ENCODE measurements at places on chromosomes 3 and 15.

DNA sequence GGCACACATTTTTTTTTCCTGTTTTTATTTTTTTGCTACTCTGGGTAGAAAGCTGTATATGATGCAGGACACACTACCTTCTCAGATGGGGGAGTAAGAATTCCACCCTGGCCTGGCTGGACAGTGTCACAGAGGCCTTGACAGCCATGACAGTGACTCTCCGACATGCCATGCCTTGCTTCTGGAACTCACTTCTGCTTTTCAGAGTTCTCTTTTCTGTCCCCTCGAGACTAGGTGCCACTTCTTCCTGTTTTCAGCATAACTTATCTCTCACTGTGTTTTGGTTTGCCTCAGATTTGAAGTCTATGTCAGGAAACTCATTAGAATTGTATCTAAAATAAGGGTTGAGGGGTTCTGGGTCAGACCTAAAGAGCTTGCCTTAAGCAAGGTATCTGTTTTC, 69.1 kb upstream of the SEC13 start:
- no peak for DNase-seq

- no peak for DNase-seq
These were observed 144.0 kb downstream of the AQP9 start for GRCh38 chr15:58282060-58282708.

GRCh38 chr3:38655708-38656300, 6.3 kb upstream of the SCN5A start:
- no peak for DNase-seq

DNA sequence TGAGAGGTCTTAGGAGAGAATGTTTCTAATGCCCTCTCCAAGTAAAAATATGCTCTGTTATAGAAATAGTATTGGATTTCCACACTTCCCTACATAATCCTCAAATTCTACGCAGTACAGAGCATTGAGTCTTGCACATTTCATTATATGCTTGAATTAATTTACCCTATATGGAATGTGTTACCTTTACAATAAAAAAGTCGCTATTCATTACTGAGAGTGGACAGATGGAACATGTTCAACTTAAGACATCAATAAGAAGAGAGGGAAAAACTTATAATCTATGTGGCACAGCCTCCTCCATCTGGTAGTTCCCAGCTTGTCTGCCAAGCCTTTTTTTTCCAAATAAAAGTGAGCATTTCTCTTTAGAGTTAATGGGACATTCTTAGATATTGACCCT, 417.9 kb downstream of the MECOM start:
- DNase-seq = no peak

DNA sequence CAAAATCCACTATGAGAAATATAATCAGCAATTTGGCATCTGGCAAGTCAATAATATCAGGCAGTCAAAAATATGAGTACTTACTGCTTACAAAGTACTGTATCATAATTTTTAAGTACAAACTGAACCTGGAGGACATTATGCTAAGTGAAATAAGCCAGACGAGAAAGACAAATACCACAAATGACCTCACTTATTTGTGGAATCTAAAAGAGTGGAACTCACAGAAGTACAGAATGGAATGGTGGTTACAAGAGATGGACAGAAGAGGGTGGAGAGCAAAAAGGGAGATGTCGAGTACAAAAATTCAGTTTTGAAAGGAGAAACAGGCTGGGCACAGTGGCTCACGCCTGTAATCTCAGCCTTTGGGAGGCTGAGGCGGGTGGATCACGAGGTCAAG, 12.4 kb downstream of the PCYT1A start:
- DNase-seq = no peak

GRCh38 chr15:58447271-58448010, 15.7 kb downstream of the LIPC start:
- no peak for DNase-seq

GRCh38 chr3:55434789-55435188, 52.3 kb downstream of the WNT5A start:
- no peak for DNase-seq

- no peak for DNase-seq
These were observed 28.3 kb upstream of the PFN2 start for GRCh38 chr3:149998946-149999345.

GRCh38 chr3:42713747-42714146, 11.1 kb upstream of the HHATL start:
- peak; percentile 1 for DNase-seq

DNA sequence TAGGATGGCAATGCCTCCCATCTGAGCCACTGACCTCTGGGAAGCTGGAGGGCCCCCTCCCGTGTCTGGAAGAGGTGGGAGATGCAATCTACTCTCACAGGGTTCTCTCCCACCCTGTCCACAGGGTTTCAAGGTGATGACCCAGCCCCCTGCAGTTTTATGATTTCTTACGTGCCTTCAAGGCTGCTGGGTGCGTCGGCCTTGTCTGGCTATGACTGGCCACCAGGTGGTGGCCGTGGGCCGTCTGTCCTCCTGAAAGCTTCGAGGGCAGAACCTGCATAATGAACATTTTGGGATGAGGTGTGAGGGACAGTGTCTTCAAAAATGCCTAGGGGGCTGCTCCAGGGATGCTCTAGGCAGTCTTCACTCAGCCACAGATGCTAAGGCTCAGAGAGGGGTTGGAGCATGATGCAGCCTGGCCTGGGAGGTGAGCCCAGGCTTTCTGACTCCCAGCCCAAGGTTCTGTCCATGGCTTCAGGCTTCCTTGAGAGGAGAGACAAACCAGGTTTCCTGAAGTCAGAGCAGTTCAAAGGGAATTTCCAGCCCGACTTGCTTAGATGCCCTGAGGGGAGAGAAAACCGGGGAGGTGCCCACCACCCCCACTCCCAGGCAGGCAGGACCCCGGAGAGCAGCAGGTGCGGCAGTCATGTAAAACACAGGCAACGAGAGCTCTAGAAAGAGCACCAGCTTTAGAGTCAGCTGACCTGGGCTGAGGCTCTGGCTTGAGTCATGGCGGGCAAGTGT, 18.7 kb downstream of the ISG20 start:
- peak; percentile 33 for DNase-seq

GRCh38 chr3:140942221-140943104, 827 bp downstream of the SLC25A36 start:
- DNase-seq = peak; percentile 57

DNA sequence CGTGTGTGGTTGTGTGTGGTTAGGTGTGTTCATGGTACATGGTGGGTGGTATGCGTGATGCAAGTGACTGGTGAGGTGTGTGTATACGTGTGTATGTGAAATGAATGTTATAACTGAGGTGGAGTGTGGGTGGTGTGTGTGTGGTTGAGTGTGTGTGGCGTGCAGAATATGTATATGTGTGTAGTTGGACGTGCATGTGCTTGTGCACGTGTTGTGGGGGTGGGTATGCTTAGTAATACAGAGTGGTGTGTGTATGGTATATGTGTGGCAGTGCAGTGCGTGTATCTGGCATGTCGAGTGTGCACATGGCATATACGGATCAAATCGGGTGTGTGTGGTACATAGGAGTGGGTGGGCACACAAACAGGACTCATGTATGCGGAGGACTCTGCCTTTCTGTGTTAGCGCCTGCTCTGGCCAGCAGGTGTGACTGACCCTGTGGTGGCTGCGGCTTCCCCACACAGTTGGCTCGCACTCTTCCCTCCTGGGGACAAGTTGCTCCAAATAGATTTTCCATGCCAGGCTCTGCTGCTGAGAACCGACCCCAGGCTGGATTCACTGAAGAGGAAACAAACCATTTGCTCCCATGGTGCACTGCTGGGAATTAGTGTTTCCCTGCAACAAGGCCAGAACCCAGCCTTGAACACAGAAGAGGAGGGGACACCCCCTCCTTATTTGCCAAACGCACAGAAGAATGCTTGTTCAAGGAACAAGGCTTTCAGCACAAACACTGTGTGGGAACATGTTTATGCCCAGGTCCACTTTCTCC, 1.2 kb upstream of the C3orf70 start:
- no peak for DNase-seq

DNA sequence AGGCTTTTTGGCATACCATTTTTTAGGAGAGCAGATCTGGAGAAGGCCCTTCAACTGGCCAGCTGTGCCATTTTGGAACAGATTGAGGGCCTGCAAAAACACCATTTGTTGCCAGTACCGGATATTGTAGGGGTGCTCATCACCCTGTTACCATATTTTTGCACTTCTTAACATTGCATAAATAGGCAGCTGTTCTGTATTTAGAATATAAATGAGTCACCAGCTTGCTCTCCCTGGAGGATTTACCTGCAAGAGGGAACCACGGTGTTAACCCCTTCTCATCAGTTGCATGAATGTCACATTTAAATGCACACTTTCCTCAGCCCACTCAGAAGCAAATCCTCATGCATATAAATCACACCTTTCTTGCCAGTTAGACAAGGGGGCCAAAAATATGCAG, 435.6 kb downstream of the ROBO2 start:
- no peak for DNase-seq

DNA sequence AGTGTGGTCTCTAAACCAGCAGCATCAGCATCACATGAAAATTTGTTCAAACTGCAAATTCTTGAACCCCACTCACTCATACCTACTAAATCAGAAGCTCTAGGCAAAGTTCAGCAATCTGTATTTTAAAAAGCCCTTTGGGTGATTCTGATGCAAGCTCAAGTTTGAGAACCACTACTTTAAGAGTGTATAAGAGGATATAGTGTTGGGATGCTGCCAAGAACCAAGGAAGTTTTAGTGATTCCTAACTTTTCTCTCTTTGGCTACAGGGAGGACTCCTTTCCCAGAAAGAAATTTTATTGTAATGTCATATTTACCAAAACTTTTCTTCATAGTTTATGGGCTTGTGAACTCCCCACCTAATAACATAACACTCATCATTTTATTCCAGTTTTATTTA, 422.2 kb downstream of the TBC1D5 start:
- no peak for DNase-seq

- DNase-seq = no peak
These were observed 70.3 kb downstream of the ARHGEF26 start for GRCh38 chr3:154191520-154191919.

DNA sequence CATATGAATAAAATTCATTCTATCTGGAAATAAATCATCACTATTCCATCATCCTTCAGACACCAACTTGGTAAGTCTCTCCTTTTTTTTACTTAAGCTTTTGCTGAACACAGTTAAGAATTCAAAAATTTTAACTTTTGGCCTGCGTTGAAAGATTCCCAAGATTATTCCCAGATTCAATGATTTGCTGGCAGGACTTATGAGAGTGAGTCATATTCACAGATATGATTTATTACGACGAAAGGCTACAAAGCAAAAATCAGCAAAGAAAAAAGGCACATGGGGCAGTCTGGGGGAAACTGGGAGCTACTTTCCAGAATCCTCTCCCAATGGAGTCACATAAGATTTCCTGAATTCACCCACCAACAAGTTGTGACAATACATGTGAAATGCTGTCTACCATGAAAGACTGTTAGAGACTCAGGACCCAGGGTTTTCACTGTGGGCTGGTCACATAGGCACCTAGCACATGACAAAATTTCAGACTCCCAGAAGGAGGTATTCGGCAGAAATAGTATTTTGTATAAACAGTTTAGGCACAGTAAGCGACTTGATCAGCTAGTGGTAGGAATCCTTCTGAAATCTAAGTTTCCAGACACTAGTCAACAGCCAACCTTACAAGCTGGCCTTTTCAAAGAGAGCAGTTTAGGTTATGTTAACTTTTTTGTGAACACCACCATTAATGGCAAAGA, 82.1 kb downstream of the DLG1 start:
- DNase-seq = no peak

DNA sequence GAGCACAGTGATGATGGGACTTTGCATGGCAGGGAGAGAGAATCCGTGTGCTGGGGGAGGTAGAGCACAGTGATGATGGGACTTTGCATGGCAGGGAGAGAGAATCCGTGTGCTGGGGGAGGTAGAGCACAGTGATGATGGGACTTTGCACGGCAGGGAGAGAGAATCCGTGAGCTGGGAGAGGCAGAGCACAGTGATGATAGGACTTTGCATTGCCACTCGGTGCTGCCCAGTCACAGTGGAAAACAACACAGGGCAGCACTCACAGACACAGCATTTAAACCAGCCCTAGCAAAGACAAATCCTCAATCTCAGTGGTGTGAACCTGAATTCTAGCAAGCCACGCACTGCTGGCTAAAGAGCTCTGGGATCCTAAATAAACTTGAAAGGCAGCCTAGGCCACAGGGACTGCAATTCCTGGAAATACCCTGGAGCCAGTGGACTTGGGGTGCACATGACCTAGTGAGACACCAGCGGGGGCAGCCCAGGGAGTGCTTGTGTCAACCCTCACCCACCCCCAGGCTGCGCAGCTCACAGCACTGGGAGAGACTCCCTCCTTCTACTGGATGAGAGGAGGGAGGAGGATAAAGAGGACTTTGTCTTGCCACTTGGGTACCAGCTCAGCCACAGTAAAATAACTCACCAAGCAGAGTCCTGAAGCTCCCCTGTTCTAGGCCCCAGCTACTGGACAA, 23.4 kb upstream of the TNK2 start:
- DNase-seq = no peak

DNA sequence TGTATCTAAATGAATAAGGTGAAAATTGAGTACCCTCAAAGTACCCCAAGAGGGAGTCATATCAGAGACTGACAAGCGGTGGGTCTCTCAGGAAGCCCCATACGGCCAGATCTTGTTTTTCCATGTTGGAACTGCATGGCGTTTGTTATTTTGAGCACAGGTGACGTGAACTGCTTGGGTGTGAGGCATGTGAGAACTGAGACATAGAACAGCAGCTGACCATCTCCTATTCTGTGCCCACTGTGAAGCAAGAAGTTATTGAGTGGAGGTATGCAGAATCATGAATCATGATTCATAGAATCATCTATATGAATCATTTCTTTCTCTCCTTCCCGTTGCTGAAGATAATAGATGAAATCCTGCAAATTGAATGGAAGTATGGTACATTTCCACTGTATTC, 4.6 kb downstream of the VPS8 start:
- no peak for DNase-seq

DNA sequence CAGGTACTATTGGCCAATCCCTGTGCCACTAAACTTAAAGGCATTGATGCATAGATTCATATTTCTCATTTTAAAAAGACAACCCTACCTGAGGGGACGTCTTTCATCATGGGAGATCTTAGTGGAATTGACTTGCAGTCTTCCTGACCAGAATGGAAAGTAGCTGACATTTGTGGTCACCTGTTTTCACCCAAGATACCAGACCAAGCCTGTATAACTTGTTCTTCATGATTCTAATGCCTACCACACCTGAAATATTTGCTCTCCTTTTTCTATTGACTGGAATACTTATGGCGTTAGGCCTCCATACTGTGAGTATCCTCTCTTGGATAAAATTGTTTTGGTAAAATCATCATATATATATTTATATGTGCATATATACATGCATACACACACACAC, 54.7 kb upstream of the XCR1 start:
- DNase-seq = no peak

DNA sequence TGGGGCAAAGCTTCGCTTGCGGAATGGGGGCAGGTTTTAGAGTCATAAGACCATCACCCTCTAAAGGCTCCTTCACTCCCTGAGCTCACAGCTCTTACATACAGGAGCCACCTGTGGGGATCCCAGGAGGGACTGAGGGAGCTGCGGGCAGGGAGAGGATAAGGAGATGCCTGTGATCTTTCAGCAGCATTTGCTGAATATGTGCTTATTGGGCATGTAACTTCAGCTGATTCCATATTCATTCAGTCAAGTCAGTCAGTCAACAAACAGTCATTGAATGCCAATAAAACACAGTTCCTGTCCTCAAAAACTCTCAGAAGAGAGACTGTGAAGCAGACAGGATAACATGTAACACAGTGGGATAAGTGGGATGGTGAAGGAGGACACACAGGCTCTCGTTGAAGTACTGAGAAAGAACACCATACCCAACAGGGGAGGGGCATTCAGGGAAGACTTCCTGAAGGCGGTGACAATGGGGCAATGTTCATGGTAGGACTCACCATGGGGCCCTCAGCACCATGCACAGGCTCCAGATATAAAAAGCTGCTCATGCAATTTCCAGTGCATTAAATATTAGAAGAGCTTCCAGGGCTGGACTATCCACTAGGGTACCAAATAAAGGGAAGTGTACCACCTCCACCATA, 240.9 kb downstream of the UACA start:
- no peak for DNase-seq

Measured in progenitor cell of endocrine pancreas (in vitro differentiated cells).